ENCODE measurements at places on chromosomes 4 and X.

DNA sequence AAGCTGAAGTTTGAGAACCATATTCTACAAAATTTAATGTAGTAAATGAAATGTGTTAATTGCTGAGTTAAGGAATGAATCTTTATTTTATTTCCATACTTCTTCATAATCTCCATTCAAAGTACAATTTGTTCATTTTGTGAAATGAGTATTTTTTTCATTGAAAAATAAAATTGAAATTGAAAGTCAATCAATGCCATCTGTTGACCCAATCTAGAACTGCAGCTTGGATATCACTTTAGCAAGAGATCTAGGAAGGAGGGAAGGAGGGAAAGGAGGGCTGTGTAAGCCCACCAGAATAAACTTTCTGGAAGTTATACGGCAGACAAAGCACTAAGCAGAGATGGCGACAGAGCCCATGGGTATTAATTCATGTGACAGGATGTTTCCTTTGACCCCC is 128.4 kb downstream of the ZMAT1 start:
- no peak for DNase-seq

DNA sequence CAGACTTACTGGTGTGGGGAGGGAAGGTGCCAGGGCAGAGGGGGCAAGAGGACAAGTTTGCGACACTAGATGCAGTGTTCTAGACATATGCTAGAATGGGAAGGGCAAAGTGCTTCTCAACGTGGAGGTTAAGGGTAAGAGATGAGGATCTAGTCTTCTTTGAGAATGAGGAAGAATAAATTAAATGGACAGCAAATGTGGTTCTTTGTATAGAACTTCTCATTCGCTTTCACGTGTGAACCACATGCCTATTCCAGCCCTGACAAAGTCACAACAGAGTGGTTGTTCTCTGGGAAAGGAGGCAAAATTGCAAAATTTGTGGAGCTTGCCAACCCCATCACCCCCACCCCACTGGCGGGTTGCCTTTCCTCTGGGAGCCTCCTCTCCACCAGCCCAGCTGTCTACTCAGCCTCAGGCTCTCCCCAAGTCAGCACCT is 1.5 kb upstream of the ANXA5 start:
- no peak for DNase-seq

- no peak for DNase-seq
Observed at GRCh38 chr4:138492176-138492575, 250.0 kb upstream of the SLC7A11 start.

DNA sequence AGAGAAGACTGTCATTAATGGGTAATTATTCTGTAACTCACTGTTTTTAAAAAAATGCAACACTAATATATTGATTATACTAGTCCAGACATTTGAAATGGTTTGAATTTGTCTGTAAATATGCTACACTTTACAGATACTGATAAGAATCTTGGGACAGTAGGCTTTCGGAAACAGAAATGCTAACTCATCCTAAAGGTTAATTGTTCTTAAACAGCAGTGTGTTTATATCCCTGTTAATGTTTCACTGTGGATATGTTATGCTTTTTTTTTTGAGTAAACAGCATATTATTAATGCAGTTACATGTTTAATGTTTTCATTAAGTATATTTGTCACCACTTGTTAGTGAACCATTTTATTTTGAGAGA is 31.4 kb downstream of the EXOC1 start:
- DNase-seq = no peak

GRCh38 chrX:97065066-97065465 is 181.4 kb downstream of the RPA4 start:
- no peak for DNase-seq

DNA sequence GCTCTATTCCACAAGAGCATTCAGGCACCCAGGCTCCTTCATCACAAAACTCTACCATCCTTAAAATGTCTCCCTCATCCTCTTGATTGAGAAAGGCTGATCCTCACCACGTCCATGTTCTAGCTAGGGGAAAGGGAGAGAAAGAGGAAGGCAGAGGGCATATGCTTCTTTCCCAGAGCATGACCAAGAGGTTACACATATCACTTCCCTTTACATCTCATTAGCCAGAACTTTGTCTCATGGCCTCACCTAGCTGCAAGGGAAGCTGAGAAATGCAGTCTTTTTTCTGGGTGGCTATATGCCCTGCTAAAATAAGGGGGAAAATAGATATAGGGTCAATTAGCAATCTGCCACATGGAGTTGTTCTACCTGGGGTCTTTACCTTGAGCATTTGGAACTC is 42.7 kb downstream of the LONRF3 start:
- DNase-seq = no peak

DNA sequence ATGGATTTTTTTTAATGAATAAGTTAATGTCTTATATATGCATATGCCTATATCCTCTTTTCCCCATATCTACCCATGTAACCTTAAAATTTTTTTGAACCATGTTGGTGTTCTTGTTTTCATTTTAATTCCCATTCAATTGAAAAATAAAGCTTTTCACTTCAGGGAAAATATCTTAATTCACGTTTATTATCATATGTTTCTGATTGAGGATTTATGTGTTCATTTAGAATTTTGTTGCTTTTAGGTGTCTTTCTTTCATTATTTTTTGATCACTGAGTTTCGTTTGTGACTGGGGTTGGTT is 29.1 kb downstream of the HADH start:
- DNase-seq = no peak

DNA sequence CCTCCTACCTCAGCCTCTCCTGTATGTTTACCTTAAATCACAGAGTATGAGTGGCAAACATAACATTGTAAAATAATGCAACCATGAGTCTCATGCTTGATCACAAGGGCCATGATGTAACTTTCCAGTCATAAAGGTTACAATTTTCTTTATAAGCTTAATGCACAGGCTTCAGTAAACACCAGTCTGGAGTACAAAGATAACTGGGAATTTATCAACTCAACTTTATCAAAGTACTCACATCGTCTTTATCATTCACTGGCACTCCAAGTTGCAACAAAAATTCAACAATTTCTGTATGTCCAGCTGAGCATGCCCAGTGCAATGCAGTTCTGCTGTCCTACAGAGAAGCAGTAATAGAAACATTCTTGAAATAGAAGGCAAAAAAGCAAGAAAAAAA is 2.8 kb downstream of the PSMD10 start:
- DNase-seq = no peak

DNA sequence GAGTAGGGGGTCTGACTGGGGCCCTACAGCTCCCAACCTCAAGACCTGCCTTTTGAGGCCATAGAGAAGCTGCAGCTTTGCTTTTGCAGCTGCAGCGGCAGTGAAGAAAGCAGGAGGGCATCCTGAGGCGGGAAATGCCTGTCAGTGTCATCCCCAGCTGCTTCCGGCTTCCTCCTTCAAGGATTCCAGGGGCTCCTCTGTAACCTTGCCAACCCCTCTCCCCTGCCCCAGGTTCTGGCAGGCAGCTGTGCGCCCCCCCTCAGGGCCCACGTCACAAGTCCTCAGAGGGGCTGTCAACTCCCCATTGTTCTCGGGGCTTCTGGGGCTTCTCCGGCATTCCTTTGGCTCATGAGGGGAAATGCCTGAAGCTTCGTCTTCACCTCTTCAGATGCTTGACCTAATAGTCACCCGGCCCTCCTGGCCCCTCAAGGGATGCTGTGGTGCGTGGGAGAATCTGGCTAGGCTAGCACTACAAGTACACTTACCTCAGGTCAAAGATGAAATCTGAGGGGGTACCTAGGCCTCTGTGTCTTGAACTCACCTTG is 31.9 kb downstream of the APLN start:
- no peak for DNase-seq

GRCh38 chr4:24056289-24056688 is 166.4 kb upstream of the PPARGC1A start:
- DNase-seq = no peak

DNA sequence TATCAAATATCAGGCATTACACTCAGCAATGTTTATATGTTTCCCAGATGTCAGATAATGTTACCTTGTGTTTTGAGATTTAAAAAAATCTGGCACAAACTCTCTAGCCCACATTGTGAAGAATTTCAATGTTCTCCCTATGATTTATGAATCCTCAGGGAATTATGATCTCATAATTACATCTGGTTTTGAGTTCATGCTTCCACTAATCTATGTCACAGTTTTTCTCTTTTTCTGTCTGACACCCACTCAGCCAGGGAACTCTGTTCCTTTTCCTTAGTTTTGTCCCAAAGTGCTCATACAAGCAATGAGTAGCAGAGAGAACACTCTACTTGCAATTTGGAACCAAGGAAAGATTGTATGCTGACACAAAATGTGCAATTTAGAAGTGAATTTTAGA is 212.1 kb upstream of the POF1B start:
- no peak for DNase-seq

DNA sequence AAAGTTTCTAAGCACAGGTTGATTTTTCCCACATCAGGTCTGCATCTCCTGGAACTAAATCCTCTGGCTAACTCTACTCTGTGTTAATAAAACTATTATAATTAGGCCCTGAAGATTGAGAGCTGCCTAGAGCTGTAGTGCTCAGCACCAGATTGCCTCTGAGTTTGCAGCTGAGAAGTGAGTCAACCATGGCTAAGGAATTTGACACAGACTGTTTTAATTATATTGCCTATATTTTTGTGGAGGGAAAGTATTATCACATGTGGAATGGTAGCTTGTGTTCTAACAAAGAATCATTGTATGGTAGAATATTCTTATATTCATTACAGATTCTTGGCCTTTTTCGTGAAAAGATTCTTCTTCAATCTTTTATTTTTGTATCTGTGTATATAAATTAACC is 1907.6 kb upstream of the TENM3 start:
- no peak for DNase-seq

GRCh38 chr4:72313121-72313520 is 255.9 kb downstream of the ADAMTS3 start:
- no peak for DNase-seq

- DNase-seq = no peak
Observed at GRCh38 chrX:154354516-154354915, 19.9 kb downstream of the FLNA start.

DNA sequence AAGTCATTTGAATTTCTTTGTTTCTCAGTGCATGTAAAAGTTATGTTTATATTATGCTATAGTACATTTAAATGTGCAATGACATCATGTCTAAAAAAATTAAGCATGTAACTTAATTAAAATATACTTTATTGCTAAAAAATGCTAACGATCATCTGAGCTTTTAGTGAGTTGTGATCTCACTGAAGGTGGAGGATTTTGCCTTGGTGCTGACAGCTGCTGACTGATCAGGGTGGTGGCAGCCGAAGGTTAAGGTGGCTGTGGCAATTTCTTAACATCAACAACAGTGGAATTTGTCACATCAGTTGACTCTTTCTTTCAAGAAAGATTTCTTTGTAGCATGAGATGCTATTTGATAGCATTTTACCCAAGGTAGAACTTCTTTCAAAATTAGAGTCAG is 6.6 kb downstream of the ANAPC4 start:
- DNase-seq = no peak

DNA sequence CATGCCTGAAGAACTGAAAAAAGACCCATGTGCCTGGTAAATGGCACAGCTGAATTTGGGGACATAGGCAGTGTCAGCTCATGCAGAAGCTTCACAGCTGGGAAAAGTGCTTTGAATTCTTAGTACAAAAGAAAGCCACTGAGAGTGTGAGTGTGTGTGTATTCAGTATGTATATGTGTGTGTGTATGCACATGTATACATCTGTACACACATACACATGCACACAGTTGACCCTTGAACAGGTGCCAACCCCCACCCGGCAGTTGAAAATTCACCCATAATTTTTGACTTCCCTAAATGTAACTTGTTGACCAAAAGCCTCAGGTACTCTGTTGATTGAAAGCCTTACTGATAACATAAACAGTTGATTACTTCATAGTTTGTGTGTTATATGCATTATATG is 49.5 kb upstream of the ENPP6 start:
- DNase-seq = no peak

GRCh38 chr4:81237791-81238190 is 22.8 kb upstream of the PRKG2 start:
- no peak for DNase-seq

GRCh38 chrX:39427492-39427891 is 626.2 kb downstream of the MID1IP1 start:
- DNase-seq = no peak

DNA sequence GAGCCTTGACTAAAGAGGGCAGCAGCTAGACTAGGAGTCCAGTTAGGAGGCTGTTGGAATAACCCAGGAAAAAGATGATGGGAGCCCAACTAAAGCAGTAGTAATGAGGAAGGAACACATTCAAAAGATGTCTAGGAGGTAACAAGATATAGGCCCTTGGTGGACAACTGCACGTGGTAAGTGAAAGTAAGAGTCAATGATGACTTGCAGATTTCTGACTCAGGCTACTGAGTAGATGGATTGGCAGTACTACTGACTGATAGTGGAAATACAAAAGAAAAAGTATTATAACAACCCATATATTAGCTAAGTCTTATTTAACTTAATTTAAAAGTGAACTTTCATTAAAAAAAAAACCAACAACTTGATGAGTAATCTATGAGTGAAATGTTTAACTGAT is 74.0 kb downstream of the PAK3 start:
- DNase-seq = no peak

- DNase-seq = no peak
Observed at GRCh38 chrX:136616987-136617685, 30.8 kb upstream of the CD40LG start.

- no peak for DNase-seq
Observed at GRCh38 chr4:67874986-67875385, 8.8 kb downstream of the TMPRSS11D start.

DNA sequence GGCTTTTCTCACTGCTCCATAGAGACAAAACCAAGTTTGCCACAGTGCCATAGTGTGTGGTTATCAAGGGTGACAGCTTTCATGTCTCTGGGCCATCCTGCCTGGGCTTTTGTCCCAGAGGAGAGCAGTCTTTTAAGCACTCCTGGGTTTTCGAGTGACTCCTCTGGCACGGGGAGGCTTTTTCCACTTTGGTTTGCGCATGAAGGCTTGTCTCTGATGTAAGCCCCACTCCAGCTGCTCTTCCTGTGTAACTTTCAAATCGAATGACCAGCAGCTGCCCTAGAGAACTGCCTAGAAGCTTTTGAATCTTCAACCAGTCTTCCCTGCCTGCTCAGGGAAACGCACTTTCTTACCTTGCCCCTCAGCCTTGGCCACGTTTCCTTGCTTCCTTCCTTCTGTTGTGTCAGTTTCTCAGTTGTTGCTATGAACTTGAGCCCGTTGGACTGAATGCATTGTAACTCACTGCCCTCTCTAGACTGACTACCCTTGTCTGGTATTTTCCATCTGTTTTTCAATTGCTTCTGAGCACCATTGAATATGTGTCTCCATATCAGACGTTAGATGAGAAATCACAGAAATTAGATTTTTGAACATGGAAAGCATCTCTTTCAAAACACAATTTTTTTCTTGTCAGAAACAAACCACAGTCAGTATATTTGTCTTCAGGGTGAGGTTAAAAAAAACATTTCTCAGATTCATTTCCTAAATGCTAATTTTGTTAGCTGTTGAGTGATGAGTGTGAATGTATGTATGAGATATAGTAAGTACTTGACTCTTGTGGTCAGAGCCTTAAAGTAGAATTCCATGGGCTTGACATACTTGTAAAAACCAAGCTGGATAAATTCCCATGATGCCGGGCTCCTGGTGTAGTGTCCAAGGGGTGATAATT is 45.3 kb downstream of the SLC9A6 start:
- no peak for DNase-seq
